CD4-positive, alpha-beta T cell treated with Interleukin-15 for 1 hour (primary cell): ENCODE measurements at places on chromosomes 12 and 14.

- DNase-seq, result no peak
Measured at GRCh38 chr14:36941783-36942521, 230.5 kb downstream of the SLC25A21 start.

GRCh38 chr12:131941987-131942341 lies 7.8 kb upstream of the EP400 start:
- no peak for DNase-seq

DNA sequence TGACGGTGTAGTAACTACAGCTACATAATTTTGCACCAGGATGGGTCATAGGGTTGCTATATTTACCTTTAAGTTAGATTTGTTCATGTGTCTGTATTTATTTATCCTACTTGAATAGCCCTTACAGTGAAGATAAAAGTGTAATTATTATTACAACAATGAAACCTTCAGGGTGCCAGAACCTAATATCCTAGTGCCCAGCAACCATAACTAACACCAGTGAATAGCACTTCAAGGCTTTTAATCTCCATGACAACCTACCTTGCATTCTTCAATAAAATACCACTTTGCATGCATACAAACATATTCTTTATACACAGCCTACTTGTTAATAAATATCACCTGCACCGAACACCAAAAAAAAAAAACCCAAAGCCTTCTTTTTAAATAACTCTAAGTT lies 58.7 kb upstream of the G2E3 start:
- no peak for DNase-seq

DNA sequence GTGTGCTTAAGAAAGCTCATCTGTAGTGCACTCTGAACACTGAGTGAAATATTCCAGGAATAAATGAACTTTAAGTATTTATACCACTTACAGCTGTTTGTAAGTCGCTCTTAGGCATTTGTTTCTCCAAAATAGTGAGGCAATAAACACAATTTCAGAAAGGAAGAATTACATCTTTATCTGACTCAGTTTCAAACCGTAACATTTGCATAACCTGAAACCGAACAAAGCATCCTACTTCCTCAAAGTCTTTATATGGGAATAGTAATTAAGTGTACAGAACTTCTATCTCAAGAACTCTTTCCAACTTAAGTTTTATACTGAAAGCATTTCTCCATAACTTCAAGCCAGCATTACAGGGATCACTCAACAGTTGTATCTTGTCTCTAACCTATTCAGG lies 58.4 kb downstream of the SOX5 start:
- DNase-seq, result no peak

DNA sequence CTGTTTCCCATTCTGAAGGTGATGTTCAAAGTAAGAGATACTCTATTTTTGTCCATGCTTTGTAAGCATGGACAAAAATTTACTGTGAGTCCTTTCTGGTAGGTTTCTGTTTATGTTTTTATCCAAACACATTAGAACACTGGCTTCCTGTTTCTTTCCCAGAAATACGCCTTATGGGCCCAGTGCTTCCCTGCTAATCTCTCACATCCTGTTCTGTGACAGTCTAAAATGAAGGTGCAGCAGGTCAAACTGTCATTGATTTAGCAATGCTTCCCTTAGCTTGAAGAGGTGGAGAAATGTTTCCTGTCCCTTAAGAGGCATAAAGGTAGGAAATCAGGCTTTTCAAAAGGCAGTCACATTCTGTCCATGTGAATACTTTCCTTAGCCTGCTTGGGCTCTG lies 305.6 kb downstream of the RPS29 start:
- DNase-seq, result no peak

- no peak for DNase-seq
Measured at GRCh38 chr12:19194963-19195362, 65.4 kb downstream of the PLEKHA5 start.

- DNase-seq, result no peak
Measured at GRCh38 chr12:111578276-111578970, 20.7 kb downstream of the ATXN2 start.
